ENCODE measurements at places on chromosomes 4 and X. TPM values are rescaled to one million over a fixed set of nuclear protein-coding genes. Genes with fewer than 3 reads are reported as not detected.

The BEND2 gene
- total RNA-seq, result not detected

The ATP10D gene
- total RNA-seq, result 22.4 TPM

The CT45A3 gene
- not detected for total RNA-seq

The TMEM35A gene
- total RNA-seq, result 0.51 TPM

The FAM9C gene
- total RNA-seq, result not detected

The BST1 gene
- 7.7 TPM for total RNA-seq

The SPACA5 gene
- not detected for total RNA-seq

The CT45A10 gene
- not detected for total RNA-seq

The HSFX4 gene
- not detected for total RNA-seq

The MSMO1 gene
- total RNA-seq, result 22.8 TPM

The MAGEC1 gene
- total RNA-seq, result not detected

All from subcutaneous adipose tissue (tissue), 4 donors.